ENCODE measurements at places on chromosomes 6 and 20.

DNA sequence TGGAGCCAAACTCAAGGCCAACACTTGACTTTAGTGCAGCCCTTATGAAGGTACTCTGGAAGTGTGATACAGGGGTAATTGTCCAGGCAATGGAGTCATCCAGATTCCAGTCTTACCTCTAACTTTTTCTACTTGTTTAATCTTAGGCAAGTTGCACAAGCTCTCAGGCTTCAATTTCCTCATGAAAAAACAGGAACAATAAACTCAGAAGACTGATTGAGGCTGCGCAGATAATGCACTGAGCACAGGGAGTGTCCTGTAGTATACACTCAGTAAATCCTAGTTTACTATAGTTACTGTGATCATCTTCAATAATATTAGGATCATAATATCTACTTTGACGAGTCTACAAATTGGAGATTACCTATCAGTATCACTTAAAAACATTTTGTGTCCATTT lies 127.5 kb upstream of the SMLR1 start:
- DNase-seq = no peak

GRCh38 chr20:47355489-47356219 lies 845 bp downstream of the ZMYND8 start:
- no peak for DNase-seq

- DNase-seq = no peak
Observed at GRCh38 chr6:56245903-56246351, 1.5 kb downstream of the COL21A1 start.

DNA sequence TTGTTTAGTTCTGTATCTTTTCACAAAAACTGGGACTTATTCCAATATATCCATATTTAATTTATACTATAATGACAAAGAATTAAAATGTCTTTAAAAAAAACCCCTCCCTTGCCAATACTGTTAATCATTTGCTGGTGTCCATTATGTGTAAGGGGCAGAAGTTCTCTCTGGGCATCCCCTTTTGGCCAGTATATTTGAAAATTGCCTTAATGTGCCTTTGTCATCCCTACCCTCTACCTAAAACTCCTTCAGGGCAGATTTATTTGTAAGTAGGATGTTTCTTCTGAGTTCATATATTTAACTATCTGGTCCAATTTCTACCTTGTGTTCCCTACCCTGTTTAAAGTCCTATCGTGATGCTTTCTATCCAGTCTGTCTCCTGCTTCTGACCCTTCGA lies 62.9 kb downstream of the ARHGAP18 start:
- DNase-seq = no peak

- DNase-seq = no peak
Observed at GRCh38 chr6:98747273-98747672, 87.1 kb upstream of the POU3F2 start.

GRCh38 chr6:93278241-93278640 lies 141.1 kb downstream of the EPHA7 start:
- DNase-seq = no peak

DNA sequence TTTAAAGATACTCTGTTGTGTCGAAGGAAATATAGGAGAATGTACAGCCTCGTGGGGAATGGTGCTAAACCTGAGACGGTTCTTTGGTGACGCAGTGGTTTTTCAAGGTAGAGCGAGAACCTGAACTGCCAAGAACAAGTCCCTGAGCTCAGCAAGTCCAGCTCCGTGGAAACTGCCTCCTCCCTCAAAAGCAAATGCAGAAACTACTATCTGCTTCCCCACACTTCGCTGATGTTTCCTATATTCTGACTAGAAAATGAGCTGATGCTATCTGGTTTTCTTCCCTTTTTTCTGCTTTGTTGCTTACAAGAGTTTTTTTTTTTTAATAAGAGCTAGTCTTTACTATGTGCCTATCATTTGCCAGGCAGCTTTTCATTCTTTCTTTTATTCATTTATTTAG lies 85.3 kb upstream of the LY86 start:
- DNase-seq = no peak

- DNase-seq = no peak
Observed at GRCh38 chr20:6265204-6265904, 142.5 kb upstream of the FERMT1 start.

DNA sequence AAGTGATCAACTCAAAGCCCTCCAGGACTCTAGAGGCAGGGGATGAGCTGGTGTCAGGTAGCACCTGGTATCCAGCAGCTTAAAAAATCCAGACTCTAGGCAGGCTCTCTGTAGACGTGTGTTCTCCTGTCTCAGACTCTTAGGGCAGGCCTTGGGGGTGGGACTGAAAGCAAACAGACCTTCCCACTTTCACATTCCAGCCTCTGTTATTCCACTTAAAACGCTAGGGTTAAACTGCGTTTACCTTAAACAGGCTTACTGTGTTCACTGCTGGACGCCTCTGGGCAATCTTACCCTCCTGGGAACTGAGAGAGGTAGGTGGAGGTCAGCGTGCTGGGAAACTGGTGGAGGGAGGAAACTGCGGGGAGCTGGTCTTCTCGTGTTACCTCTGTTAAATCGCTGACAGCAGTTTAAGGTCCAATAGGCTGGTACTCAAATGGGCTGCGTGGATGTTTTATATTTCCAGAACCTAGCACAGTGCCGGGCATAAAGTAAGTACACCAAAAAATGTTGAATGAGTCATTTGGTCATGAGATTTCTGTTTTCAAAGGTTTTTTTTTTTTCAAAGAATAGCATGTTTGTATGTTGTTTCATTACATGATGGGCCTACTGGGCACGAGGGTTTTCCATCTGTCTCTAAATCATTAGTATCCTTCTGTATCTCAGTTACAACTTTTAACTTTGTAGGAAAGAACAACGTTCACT lies at the start of gene GCNT2:
TSS of gene GCNT2 (plus strand) at position 248 of the 705 bp plus-strand sequence. CDS start 7,561 bp downstream, outside the sequence.
- DNase-seq = no peak

DNA sequence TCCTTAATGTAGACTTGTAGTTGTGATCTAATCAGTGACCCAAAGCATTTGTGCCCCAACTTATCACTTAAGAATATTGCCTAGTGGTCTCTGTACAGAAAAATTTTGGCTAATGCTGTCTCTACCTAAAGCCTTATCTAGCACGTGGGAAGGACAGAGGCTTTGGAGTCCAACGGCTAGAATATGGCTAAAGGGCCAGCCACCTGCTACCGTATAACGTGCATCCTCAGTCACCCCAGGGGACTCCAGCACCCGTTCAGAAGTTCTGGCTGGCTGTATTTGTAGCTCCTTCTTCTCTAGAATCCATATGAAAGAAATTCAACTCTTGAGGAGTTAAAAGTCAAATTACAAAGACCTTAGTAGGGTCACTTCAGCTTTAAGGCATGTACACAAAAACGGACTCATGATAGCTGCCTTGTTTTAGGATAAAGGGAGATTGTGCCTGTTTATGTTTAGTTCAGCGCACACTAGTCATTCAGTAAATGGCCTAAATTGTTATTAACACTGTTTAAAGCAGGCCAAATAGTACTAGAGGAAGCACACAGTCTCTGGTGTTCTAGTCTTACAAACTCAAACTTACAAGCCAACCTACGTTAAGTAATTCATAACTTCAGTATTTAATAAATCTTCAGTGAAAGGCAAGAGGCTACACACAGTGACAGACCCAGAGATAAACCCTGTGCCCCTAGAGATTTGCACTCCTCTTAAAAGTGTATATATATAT lies 407.5 kb upstream of the PLCB4 start:
- DNase-seq = peak; percentile 5

- DNase-seq = no peak
Observed at GRCh38 chr6:145086197-145086596, 649.1 kb downstream of the EPM2A start.

DNA sequence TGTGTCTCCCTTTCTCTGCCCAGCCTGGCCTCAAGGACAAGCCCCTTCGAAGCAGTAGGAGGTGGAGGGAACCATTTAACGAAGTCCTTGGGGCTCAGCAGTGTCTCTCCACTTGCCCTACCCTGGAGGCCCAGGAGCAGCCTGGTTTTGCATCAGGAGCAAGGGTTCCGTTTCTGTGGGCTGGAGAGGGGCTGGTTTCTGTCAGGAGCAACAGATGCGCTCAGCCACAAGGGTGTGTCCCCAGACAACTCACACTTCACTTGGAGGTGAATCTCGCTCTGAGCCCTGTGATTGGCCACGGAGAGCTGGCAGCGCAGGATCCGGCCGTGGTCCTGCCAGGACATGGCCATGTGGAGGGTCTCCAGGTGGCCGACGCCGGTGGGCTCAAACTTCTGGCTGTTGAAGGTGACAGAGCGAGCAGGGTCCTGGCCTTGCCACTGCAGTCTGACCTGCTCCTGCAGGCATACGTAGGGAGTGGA lies 6.9 kb downstream of the SIGLEC1 start:
- DNase-seq = no peak

DNA sequence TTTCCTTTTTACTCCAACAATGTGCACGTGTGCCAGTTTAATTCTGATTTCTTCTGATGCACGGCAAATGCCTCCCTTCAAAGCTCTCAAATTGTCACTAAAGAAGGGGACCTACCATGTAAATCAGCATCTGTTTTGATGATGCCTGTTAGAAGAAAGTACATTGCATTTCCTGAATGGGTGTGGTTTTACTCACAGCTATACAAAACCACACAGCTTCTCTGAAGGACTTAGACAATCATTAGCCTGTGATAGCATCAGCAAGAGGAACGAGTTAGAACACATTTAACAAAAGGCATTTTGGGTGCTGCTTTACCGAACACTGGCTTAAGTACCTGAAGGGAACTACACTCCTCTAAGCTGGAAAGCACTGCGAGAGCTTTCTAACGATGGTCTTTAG lies 109.4 kb downstream of the ATXN1 start:
- DNase-seq = peak; percentile 6

- no peak for DNase-seq
Observed at GRCh38 chr6:119738425-119738824, 388.9 kb upstream of the MAN1A1 start.

DNA sequence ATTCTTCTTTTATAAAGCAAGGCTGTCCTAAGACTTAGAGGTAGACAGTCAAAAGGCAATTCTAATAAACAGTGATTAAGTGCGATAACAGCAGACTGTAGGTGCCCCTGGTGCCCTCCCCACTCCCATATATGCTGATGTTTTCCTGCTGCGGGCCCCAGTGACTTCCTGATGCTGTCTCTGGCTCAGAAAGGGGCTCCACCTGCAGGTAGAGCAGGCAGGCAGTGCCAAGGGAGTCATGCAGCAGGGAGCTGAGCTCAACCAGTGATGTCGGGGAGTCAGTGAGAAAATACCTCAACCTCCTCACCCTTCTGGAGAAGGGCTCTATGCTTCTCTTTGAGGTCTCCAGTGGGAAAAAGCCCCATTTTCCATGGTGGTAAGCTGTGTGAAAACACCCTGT lies 126.7 kb upstream of the SSTR4 start:
- DNase-seq = no peak
